ENCODE measurements at places on chromosomes 1 and 21. TPM values are rescaled to one million over a fixed set of nuclear protein-coding genes. Genes with fewer than 3 reads are reported as not detected.

TNNI3K gene
- polyA plus RNA-seq, result 1.5 TPM

CHRM3 gene
- 9.5 TPM for polyA plus RNA-seq

COA6 gene
- polyA plus RNA-seq, result 220 TPM

CTH gene
- 8.6 TPM for polyA plus RNA-seq

OR6P1 gene
- not detected for polyA plus RNA-seq

MTARC1 gene
- 7.8 TPM for polyA plus RNA-seq

SPRR2B gene
- polyA plus RNA-seq, result not detected

KLHDC8A gene
- 6.6 TPM for polyA plus RNA-seq

SHISAL2A gene
- polyA plus RNA-seq, result 1.7 TPM

CLCA1 gene
- not detected for polyA plus RNA-seq

C8B gene
- not detected for polyA plus RNA-seq

CCDC30 gene
- polyA plus RNA-seq, result 10.0 TPM

PODN gene
- polyA plus RNA-seq, result not detected

F13B gene
- polyA plus RNA-seq, result not detected

THEMIS2 gene
- 0.43 TPM for polyA plus RNA-seq

CD160 gene
- polyA plus RNA-seq, result 1.9 TPM

LCE1A gene
- polyA plus RNA-seq, result not detected

SLC5A9 gene
- 0.94 TPM for polyA plus RNA-seq

TNFRSF4 gene
- not detected for polyA plus RNA-seq

THEM5 gene
- 0.42 TPM for polyA plus RNA-seq

AMPD1 gene
- not detected for polyA plus RNA-seq

IFI44L gene
- polyA plus RNA-seq, result 2.9 TPM

PPM1J gene
- 24.7 TPM for polyA plus RNA-seq

TAL1 gene
- polyA plus RNA-seq, result not detected

TLR5 gene
- not detected for polyA plus RNA-seq

CORT gene
- polyA plus RNA-seq, result not detected

CDA gene
- polyA plus RNA-seq, result 7.1 TPM

All from Purkinje cell (primary cell).